ENCODE measurements at places on chromosomes 1 and 21.

DNA sequence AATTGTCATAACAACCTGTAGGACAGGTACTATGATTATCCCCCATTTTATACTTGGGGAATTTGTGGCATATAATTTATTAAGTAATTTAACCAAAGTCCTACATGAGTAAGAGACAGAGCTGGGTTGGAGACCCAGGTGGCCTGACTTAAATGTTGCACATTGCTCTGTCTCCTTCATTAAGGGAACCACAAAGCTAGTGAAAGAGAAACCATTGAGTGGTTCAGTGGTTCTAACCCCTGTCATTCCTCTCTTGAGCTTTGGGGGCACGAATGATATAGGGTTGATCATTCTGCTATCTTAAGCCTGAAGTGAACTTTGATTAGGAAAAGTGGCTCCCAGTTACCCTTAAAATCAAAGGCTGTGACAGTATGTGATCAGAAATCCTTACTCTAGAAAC lies 5.3 kb upstream of the MAP3K7CL start:
- DNase-seq, result no peak

DNA sequence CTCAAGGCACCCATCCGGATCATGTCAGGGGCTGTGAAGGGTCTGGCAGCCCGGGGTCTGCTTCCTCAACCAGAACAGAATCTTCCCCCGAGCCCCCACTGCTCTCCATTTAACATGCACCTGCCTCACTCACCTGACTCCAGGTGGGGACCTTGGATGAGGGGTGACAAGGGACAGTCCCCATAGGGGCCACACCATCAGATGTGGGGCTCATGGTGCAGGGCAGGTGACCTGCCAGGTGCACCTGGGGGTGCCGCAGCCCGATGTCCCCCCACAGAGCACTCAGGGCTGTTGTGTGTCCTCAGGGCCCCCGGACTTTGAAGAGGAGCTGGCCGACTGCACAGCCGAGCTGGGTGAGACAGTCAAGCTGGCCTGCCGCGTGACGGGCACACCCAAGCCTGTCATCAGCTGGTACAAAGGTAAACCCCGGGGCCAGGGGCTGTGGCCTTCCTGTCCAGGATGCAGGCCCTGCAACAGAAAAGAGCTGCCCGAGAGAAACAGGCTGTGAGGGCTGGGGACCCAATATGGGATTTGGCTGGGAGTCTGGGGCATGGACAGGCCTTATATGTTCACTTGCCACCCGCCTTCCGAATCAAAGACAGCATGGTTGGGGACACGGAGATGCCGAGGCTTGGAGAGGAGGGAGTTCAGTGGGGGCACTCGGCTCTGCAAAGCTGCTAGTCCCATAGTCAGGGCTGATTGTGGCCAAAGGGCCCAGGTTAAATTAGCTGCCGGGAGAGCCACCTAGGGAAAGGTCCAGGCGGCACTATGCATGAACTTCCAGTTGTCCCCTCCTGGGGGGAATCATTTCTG lies 64.6 kb downstream of the TRIM11 start:
- no peak for DNase-seq

DNA sequence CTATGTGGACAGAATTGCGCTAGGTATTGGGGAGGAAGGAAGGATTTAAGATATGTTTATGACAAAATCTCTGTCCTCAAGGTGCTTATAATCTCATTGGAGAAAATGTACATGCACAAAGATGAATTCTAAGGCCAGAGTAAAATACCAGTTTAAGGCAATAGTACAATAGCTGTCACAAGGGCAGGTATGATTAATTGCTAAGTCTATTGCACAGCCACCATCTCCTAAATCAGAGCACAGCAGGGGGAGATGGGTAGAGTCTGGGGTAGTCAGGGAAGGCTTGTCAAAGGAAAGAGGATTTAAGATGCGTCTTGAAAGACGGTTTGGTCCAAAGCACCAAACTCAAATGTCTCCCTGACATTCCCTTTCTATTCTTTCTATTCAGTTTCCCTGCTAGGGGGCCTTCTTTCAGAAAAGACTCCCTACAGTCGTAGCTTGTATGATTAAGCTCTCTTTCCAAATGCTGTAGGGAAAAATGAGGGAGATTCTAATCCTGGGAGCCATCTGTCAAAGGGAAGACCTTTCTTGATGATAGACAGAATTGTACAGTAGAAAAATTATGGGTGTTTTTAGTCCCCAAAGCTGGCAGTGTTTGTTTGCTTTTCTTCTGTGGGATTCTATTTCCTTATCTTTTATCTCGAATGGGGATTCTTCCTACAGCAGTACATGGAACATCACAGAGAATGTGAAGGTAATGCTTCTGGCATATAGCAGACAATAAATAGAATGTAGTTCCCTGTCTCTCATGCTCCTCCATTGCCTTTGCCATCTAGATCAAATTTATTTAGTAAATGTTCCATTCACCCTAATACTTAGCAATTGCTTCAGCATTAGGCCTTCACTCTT lies 107.6 kb upstream of the NFIA start:
- no peak for DNase-seq

DNA sequence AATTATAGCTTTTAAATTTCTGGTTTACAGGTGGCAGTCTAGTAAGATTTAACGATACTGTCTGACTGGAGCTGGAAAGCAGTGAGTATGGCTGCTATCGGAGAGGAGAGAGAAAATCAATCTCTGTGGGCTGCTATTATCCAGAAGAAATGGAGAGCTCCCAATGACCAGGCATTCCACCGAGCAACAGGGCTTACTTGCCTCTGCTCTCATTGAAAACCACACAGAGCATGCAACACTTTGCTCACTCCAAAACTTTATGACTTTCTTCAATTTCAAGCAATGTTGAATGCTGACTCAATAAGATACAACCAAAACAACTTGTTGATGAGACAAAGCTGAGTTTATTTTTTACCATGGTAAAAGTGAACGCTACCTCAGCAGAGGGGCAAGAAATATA lies 337.0 kb upstream of the NCAM2 start:
- no peak for DNase-seq

- no peak for DNase-seq
These were observed 12.1 kb downstream of the BLACAT1 start for GRCh38 chr1:205443585-205444299.
